ENCODE measurements at places on chromosomes 2 and 18.

DNA sequence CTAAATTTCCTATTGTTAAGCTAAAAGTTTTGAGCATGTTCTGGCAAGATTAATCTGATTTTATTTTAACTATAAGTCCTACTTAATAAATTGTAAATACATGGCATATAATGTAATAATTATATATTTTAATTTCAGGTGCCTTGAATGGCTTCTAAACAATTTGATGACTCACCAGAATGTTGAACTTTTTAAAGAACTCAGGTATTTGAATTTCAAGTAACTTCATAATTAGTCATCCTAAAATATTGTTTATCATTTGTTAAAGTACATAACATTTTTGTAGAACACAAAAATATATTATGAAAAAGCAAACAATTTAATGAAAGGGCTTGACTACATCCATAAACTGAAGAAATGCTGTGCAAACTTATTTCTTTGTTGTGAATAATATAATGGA is 14.5 kb downstream of the GMCL1 start:
- DNase-seq: no peak

- no peak for DNase-seq
Observed at GRCh38 chr18:42177390-42177789, 222.4 kb downstream of the PIK3C3 start.

DNA sequence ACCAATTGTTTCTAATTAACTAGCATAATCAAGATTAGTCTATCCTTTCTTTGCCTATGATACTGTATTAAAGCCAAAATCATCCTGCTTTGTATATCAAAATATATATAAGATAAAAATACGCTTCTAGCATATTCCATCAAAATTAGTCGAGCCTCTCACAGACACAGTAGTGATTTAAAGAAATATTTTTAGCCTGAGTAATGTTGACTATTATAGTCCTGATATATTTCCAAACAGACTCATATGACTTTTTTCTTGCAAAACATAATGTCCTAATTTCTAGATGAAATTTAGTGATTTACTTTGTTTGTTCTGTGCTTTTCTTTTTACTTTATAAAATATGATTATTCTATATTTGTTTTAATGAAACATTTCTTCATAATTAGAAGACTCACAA is 30.9 kb downstream of the FAP start:
- DNase-seq: no peak

GRCh38 chr18:65516209-65516608 is 234.6 kb upstream of the CDH7 start:
- DNase-seq: no peak

GRCh38 chr18:75221397-75221796 is 10.8 kb downstream of the TSHZ1 start:
- DNase-seq: no peak

DNA sequence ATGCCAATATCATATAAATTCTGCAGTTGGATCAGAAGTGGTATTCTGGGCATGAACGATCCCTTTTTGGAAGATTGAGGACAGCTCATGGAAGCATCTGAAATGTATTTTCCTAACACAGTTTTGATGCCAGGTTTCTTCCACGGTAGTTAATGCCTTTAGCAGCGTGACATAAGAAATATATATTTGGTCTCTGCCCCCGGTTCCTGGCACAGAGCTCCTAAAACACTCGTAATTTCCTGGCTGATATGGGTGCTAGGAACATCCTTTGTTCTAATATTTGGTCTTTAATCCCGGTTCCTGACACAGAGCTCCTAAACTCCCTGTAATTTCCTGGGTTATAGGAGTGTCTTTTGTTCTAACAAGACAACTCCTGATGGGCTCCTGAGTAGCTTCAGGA is 8.2 kb upstream of the CABLES1 start:
- no peak for DNase-seq

- no peak for DNase-seq
Observed at GRCh38 chr18:11544060-11544633, 65.2 kb upstream of the SLC35G4 start.

DNA sequence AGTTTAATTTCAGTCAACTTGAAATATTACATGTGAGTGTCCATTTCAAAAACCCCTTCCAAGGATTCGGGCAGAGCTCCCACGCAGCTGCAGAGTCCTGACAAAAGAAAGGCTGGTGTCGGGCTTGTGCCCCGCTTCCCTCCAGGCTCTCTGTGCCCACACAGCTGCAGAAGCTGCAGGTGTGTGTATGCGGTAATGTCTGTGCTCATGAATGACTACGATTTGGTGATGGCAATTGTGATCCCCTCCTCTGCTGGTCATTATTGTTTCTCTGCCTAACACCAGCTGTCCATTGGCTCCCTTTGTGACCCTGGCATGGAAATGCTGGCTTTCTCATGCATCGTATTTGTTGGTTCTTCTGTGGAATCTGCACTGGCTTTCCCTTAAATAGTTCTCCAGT is 224.8 kb downstream of the NUP35 start:
- DNase-seq: no peak

- DNase-seq: no peak
Observed at GRCh38 chr18:11289248-11289647, 139.9 kb upstream of the PIEZO2 start.

GRCh38 chr2:174996622-174997021 is 8.6 kb downstream of the CHN1 start:
- no peak for DNase-seq

GRCh38 chr2:205170399-205170798 is 511.9 kb upstream of the NRP2 start:
- DNase-seq: no peak

- DNase-seq: no peak
Observed at GRCh38 chr18:23849141-23849540, 159.9 kb downstream of the LAMA3 start.

- DNase-seq: no peak
Observed at GRCh38 chr2:26424221-26424620, 22.5 kb downstream of the DRC1 start.

GRCh38 chr18:75010689-75011088 is 198.2 kb downstream of the PTGR3 start:
- no peak for DNase-seq

DNA sequence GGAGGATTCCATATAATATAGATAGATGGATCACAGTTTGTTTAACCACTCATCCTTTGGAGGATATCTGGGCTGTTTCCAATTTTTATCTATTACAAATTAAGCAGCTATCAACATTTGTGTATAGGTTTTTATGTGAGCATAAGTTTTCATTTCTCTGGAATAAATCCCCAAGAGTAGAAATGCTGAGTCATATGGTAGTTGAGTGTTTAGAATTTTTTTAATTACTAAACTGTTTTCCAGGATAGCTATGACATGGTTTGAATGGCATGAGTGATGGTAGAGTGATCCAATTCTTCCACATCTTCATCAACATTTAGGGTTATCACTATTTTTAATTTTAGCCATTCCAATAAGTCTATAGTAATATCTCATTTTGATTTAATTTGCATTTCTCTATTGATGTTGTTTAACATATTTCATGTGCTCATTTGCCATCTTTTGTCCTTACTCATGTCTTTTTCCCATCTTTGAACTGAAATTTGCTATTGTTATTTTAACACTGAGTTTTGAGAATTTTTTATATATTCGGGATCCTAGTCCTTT is 31.4 kb downstream of the ABCB11 start:
- DNase-seq: no peak

- DNase-seq: no peak
Observed at GRCh38 chr2:170314744-170315447, 136.9 kb downstream of the MYO3B start.

DNA sequence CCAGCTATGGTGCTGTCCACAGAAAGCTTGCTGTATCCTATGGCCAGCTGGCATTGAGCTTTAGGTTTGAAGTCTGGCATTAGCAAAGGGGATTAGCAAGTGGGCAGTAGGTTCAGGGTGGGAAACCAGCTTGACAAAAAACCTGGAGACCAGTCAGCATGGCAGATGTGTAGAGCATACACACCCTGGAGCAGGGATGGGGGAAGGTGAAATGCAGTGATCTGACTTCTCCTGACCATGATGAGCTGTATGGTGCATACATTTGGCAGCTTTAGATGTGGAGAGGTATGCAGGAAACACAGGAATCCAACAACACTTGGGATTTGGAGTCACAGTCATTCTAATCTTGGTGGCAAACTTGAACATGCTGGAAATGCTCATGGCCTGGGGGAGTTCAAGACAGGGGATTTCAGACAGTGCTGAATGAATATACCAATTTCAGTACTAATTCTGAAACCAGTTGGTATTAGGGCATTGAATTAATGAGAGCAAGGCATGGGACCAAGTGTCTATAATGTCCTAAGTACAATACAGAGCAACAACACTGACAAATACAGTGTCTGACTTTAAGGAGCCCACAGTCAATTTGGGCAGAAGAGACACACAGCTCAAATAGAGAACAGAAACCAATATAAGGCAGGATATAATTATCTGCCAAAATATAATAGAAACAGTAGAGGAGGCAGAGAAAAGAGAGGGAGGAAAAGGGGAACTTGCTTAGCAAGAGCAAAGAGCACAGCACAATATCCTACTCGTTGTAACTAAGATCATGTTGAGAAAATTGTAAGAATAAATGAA is 11.8 kb downstream of the ARHGAP15 start:
- DNase-seq: no peak

DNA sequence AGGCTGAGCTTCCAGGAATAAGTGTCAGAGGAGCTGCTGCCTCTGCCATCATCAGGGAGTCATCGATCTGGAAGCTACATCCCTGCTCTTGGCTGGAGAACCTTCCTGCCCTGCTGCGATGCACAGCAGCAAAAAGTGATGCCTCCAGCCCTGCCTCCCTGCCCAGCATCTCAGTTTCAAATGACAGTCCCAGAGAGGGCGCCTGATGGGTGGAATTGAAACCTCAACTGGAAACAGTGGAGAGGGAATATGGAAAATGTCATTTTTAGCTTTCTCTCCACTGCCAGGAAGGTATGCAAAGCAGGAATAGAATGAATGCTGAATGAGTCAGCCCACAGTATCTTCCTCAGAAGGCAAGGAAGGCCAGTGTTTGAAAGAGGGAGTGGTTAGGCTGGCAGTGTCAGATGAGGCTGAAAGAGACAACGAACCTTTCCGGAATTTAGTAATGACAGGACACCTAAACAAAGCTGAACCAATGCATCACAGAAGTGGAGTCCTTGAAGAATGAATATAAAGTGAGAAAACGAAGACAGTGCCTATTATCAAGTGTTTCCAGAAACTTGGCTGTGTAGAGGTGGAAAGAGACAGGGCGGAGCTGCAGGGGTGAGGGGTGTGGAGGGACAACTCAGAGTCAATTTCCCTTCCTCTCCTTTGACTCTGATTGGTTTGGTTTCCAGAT is 153.9 kb upstream of the NDUFV2 start:
- DNase-seq: no peak

GRCh38 chr2:59938181-59938580 is 615.3 kb downstream of the BCL11A start:
- no peak for DNase-seq

DNA sequence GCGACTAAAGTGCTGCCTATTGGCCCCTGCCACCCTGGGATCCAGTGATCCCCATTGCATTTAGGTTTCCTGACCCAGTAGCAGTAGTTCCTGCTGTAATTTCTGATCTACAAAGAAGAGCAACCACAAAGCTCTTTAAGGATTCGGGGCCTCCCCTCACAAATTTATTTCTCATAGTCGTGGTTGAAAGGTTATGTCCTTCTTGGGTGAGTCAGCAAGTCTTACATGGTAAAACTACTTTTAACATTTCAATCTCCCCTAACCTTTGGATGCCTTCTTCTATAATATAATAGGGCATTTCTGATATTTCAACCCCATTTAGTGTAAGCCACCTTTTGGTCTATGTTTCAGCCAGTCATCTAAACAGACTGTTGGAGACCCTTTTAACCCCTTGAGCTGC is 14.9 kb downstream of the PIKFYVE start:
- DNase-seq: no peak

GRCh38 chr18:41814651-41815050 is 140.4 kb upstream of the PIK3C3 start:
- DNase-seq: no peak

GRCh38 chr18:79950515-79951341 is 725 bp downstream of the SLC66A2 start:
- peak; percentile 23 for DNase-seq

- DNase-seq: no peak
Observed at GRCh38 chr2:126322342-126322741, 333.6 kb upstream of the GYPC start.

- no peak for DNase-seq
Observed at GRCh38 chr2:239484571-239485355, 83.9 kb upstream of the HDAC4 start.

DNA sequence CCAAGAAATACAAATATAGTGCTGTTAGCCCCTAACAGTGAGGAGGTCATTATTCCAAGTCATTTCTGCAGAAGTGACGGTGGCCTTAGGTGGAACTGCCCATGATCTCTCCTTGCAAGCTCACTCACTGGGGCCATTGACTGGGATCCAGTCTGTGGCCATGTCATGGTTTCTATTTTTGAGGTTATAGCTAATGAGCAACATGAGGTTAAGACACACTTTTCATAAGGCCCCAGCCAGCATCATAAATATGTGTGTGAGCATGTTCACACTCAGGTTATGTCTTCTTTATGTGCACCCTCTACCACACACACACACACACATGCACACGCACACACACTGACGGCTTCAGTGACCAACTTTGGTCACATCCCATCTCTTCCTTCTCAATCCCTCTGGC is 484 bp downstream of the AFF3 start:
- DNase-seq: no peak

DNA sequence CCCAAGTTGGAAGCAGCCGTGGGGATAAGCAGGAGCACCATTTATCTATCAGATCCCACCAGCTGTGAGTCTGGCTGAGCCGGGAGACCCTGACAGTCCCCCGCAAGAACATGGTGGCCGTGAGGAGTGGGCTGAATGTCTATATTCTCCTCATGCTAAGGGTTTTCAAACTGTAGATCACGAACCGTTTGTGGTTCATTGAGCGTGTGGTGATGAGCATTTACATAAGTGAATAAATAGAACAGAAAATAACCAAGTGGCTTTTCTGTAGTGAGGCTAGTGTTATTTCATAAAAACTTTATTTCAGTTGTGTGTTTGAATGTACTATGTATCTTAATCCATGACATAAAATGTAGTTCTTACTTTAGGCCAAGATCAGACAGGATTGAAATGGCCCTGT is 190.2 kb upstream of the APCDD1 start:
- no peak for DNase-seq

- DNase-seq: no peak
Observed at GRCh38 chr2:105721991-105722511, 22.7 kb upstream of the NCK2 start.

Data from Calu3 (cell line).